ENCODE measurements at places on chromosomes 2 and 18.

DNA sequence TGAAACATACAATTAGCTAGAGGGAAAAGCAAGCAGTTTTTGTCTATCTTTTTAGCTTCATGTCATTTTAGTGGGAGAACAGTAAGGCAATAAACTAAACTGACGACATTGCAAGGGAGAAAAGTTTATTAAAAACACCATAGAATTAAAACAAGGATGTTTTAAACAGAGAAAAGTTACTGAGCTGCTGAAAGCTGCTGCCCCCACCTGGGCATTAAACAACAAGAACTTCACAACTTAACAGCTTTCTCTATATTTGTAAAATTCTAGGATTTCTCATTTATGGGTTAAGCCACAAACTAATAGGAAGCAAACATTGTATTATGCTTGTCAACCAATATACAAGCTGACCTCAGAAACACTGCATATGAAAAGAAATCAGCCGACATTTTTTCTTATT lies 289.2 kb downstream of the ERBB4 start:
- DNase-seq, result no peak

GRCh38 chr2:149727927-149728326 lies 140.4 kb upstream of the MMADHC start:
- DNase-seq, result no peak

DNA sequence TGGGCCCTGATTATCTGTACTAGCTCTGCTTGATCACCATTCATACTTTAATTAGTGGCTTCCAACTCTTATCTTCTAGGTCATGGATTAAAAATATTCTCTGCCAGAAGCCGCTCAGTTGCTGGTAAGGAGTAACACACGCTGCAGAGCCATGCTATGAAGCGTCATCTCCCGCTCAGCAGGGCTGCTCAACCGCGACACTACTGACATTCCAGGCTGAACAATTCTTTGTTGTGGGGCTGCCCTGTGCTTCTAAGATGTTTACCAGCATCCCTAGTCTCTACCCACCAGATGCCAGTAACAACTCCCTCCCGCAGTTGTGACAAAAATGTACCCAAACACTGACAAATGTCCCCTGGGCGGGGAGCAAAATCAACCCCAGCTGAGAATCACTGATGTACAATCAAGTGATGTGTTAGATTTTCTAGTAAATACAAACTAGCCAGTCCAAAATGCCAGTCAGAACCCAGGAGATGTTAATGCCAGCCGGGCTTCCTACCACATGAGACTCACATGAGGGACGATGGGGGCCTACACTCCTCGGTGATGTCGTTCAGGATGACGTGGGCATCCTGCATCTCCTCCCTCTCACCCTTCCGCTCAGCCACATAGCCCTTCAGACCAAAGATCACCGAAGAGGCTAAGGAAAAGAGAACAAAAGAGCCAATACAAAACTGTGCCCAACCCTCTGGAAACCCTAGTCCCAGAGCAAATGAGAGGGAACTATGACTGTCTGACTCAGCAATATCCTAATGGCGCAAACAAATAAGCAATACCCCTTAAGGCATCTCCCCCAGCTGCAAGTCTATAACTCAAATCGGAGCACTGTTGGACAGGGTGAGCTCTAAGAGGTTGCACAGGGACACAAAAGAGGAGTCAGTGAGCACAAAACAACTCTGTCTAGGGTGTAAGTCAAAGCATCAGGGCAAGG lies 15.6 kb downstream of the ILKAP start:
- no peak for DNase-seq

DNA sequence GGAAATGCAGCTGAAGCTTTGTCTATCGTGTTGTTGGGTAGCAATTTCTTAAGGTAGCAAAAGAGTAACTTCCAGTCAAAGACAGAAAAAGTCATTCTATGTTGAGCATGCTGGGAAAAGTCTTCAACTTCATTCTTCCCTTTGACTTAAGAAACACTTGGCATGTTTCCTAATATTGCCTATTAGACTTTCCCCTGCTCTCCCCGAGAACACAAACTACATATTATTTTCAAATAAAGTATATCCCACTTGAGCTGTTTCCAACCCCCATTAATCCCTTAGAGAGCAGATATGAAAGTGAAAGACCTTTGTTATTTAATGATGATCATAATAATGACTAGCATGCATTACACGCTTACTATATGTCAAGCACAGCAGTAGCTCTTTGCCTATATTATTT lies 136.0 kb upstream of the SPOPL start:
- no peak for DNase-seq

GRCh38 chr2:175371378-175371777 lies 189.9 kb upstream of the ATP5MC3 start:
- no peak for DNase-seq

- DNase-seq, result no peak
Measured at GRCh38 chr2:20929721-20930120, 106.8 kb upstream of the LDAH start.

- no peak for DNase-seq
Measured at GRCh38 chr2:138724327-138724726, 55.9 kb downstream of the NXPH2 start.

GRCh38 chr18:35267161-35267651 lies 22.8 kb downstream of the ZSCAN30 start:
- peak; percentile 93 for DNase-seq

DNA sequence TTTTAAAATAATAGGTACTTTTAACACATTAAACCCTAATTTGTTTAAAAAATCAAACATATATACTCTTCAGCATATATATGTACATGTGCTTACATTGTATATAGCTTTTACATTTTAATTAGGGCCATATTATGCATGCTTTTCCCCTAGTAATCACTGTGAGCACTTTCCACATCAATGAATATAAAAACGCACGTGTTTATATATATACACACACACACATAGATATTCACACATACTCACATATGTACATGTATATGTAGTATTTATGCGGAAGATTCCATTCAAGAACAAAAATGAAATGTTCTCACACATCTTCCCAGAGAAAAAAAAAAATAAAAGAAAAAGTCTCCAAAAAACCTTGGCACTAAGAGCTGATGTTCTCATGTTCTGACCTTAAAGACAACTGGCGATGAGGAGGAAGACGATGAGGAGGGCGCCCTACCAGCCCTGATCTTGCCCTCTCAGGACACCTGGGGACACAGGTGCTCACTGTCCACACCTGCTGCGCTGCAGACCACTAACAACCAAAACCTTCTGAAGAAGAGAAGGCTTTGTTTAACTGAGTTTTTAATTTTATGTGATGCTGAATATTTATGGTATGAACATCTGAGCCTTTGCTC lies 184.7 kb downstream of the HDAC4 start:
- DNase-seq, result no peak

- DNase-seq, result no peak
Measured at GRCh38 chr2:118994172-118994700, 52.2 kb downstream of the MARCO start.

- no peak for DNase-seq
Measured at GRCh38 chr18:80196528-80197320, 50.6 kb downstream of the PARD6G start.

GRCh38 chr2:225274751-225275150 lies 124.8 kb upstream of the NYAP2 start:
- peak; percentile 72 for DNase-seq

DNA sequence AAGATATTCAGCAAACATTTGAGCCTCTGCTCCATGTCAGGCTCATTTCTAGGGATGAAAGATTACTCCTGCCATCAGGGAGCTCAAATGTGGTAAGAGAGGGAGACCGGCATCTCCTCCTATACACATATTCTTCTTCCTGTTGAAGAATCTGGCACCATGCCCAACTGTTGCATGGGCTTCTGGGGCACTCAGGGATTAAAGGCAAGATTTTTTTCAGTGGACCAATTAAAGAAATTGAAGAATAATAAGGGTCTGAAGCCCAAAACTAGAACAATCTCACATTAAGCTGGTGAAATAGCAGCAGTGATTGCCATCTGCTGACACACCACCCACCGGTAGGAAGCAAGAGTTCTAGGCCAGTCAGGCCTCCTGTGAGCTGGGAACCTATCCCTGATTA lies 145.4 kb upstream of the LYPD6 start:
- DNase-seq, result no peak

GRCh38 chr2:200828572-200829257 lies 17.0 kb downstream of the BZW1 start:
- no peak for DNase-seq

- peak; percentile 45 for DNase-seq
Measured at GRCh38 chr2:75500633-75501032, 60.1 kb downstream of the EVA1A start.

GRCh38 chr18:3170441-3171161 lies 49.2 kb downstream of the MYOM1 start:
- no peak for DNase-seq

DNA sequence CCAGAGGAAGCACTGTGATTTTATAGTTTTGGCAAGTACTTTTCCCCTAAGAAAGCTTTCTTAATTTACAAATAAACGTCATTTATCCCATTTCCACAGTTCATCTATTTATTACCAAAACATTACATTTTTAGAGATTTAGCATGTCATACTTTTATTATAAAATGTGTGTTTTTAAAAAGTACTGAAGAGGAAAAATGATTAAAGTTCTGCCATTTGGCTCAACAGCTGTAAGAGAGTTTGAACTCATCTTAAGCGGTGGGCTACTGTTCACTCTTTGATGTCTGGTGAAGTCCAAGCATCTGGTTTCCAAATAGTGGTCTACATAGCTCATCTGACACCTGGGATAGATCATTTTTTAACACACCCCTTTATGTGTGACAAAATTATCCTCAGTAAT lies 51.3 kb upstream of the TANC1 start:
- DNase-seq, result no peak

DNA sequence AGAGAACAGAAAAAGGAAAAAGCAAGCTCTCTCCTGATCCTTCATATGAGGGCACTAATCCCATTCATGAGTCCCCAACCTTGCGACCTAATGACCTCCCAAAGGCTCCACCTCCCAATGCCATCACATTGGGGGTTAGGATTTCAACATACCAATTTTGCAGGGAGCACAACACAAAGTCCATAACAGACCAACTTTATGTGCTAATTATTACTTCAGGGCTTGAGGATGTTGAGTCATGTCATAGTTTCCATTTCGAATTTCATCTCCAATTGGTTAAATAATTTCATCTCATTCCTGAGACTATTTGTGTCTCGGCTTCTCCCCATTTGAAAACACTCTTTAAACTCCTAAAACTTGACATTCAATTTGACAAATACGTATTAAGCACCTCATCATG lies 69.9 kb upstream of the KLF7 start:
- DNase-seq, result no peak

- no peak for DNase-seq
Measured at GRCh38 chr2:230961091-230961491, 34.8 kb upstream of the SPATA3 start.

DNA sequence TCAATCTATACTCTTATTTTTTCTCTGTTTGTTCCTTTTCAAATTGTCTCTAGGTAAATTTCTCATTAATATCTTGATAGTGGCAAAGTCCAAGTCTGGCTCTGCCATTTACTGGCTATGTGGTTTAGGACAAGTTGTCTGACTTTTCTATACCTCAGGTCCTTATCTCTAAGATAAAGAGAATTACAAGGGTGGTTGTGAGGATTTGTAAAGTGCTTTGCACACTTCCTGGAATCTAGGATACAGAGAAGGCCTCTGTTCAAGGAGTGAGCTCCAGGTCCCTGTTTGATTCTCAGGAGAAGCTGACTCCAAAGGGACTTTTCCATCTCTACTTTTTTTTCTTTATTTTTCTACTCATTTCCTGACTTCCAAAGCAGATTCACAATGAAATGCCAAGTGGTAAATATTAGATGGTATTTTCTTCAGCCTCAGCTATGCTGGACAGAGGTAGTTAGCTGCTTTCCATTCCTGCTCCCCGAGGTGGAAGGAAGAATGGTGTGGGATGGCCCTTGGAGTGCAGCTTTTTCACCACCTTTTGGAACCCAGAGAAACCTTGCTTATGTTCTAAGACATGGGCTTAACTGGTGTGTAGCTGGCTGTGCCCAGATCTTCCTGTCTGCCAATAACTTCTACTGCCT lies 90.5 kb downstream of the GALNT1 start:
- no peak for DNase-seq

DNA sequence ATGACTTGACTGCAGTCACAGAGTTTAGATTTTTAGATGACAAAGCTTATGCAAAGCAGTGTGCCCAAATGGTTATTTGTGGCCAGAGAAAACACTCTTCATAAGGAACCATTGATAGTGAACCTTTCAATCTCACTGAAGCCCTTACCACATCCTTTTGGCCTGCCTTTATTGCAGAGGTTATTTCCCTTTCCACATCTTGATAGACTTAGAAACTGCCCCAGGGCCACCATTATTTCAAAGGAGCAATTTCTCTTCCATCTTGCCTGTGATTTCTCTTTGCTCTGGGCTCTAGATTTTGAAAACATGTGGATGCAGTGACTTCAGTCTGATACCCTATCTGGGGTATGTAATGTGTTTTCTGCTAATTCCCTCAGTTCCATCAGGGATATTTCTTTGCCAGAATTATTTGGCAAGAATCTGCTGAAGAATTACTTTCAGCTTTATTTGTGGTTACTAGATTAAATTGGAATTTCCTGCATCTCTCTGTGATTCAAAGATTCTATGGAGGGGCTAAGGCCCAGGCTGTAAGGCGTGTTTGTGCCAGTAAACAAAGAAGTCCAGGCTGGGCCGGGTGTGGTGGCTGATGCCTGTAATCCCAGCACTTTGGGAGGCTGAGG lies 51.0 kb downstream of the MOGAT1 start:
- DNase-seq, result no peak

- DNase-seq, result no peak
Measured at GRCh38 chr2:187360286-187360685, 87.8 kb downstream of the CALCRL start.

- no peak for DNase-seq
Measured at GRCh38 chr2:105521176-105521575, 122.3 kb upstream of the FHL2 start.

- peak; percentile 14 for DNase-seq
Measured at GRCh38 chr18:7116001-7116730, 1.4 kb downstream of the LAMA1 start.

DNA sequence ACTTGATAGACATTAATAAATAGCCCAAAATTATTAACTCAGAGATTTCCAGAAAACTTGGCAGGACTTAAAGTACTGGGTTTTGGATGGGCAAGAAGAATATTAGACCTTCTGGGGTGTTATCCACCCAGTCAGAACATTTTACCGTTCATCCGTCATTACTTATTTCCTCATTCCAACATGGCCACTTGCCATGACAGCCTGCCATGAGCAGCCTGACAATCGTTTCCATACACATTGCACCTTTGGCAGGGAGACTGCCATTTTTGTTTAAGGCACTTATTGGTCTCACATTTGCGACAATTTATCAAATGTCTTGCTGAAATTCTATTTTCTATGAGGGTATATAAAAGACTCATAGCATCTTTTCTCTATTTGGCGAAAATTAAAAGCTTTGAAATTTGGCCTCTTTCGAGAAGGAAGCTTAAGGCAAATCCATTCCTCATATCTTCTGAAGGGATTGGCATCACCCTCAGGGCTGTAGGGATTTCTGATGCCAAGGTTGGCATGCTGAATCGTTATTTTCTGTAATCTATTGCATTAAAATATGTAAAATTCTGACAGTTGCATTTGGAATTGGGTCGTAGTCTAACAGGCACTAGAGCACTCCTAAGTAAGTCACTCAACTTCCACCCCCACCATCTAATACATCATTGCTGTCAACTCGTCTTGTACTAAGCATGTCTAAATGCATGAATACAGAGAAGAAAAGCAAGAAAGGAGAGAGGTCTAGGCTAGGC lies 406.3 kb upstream of the PIK3C3 start:
- no peak for DNase-seq

- peak; percentile 14 for DNase-seq
Measured at GRCh38 chr18:69022426-69022825, 224.5 kb downstream of the CCDC102B start.
